Muscle of arm (tissue), 14 donors: ENCODE measurements at places on chromosomes 2 and 18. TPM values are rescaled to one million over a fixed set of nuclear protein-coding genes. Genes with fewer than 3 reads are reported as not detected.

The BCS1L gene
- polyA plus RNA-seq = 46.1 TPM

The CFLAR gene
- polyA plus RNA-seq = 31.2 TPM

DNA sequence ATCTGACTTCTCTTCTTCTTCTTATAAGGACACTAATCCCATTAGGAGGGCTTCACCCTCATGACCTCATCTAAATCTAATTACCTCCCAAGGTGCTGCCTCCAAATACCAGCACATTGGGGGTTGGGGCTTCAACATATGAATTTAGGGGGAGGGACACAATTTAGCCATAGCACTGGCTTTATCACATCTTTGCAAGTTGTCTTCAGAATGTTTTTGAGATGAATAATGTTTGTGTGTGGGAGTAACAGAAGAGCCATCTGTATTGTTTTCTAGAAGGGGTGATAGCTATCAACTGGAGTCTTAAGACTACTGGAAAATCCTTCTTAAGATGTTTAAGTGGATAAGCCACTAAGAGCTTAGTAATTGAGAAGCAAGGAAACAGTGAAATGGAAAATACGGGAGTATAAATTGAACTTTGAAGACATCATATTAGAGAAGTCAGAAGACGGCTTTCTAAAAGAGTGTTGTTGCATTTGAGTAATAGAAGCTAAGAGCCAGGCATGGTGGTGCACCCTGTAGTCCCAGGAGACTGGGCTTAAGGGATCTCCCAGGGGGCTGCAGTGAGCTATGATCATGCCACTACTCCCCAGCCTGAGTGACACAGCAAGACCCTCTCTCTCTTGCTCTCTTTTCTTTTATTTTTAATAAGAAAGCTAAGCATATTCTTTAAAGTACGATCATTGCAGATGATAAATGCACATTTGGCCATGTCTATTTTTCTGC lies 32.6 kb upstream of the B3GNT2 start:
- no peak for DNase-seq

- DNase-seq = no peak
These were observed 93.7 kb upstream of the SH3BP4 start for GRCh38 chr2:234858145-234858544.
